Stimulated activated CD8-positive, alpha-beta memory T cell treated with anti-CD3 and anti-CD28 coated beads, Interleukin-4, amount 100 ng/mL, for 1 hour (primary cell): ENCODE measurements at places on chromosomes 6 and 20.

- no peak for DNase-seq
Measured at GRCh38 chr6:169621311-169621710, 80.5 kb downstream of the WDR27 start.

DNA sequence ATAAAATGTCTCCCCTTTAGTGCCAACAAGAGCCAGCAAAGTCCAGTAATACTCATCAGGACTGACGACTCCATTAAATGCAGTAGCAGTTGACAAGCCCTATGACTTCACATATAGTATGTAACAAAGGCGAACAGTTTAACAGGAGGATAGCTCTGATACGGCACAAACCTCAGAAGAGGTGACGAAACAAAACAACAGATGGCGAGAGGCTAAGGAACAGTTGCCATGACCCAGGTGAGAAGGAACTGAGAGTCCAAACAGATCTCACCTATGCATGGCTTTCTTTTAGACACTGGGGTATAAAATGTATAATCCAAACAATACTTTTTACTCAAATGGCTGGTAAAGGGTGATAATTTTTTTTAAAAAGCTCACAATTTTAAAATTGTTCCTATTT is 37.1 kb downstream of the SYNE1 start:
- DNase-seq: no peak

DNA sequence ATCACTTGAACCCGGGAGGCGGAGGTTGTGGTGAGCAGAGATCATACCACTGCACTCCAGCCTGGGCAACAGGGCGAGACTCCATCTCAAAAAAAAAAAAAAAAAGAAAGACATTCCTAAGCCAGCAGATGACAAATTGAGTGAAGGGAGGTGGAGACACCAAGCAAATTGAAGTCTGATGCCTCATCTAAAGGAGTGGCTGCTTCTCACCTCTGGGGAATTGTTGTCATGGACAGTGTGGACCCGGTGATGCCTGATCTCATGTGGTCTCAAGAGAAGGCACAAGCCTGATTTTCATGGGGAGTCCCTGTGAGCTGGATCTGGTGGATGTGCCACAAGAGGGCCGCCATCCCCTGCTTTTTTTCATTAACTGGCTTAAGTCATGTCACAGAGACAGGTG is 272.0 kb downstream of the ZNF217 start:
- DNase-seq: no peak

DNA sequence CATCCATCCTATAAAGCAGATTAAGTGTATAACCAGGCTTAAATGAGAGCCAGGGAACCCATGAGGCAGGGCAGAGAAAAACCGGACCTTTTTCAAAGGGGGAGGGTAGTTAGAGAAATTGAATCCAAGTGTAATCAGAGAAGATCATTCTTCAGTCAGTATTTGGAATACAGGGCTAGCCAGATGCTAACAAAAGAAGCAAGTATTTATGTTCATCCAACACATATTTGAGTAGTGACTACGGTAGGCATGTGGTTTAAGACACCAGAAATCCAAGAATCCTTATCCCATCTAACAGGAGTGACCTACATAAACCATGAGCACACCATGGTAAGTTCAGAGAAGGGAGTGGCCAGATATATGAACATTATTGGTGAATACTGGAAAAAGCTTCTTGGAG is 46.8 kb upstream of the FAM83C start:
- DNase-seq: no peak

DNA sequence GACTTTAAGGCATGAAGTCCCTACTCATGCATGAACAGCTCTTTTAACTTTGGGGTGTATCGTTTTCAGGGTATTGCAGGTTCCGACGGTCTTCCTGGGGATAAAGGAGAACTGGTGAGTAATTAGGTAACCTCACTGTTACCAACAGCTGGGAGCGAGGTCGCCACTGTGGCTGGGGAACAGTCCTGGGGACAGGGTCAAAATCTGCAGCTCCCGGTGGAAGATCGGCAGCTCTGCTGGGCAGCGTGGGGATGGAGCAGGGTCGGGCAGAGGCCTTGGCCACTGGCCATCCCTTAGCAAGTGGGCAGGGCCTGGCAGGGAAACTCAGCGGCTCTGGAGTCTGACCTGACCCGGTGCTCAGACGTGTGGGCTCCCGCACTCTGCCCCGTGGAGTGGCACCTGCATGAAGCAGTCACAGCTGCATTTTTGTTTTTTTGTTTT is 16.1 kb downstream of the COL9A3 start:
- DNase-seq: no peak

- no peak for DNase-seq
Measured at GRCh38 chr6:160121981-160122380, 366 bp downstream of the SLC22A1 start.

GRCh38 chr6:154277629-154278017 is 79.0 kb downstream of the IPCEF1 start:
- DNase-seq: no peak

- DNase-seq: no peak
Measured at GRCh38 chr6:119350952-119351372, 1.4 kb upstream of the MAN1A1 start.

GRCh38 chr20:4047614-4048013 is 32.3 kb upstream of the RNF24 start:
- no peak for DNase-seq

- no peak for DNase-seq
Measured at GRCh38 chr20:38859070-38859690, 53.7 kb downstream of the PPP1R16B start.

DNA sequence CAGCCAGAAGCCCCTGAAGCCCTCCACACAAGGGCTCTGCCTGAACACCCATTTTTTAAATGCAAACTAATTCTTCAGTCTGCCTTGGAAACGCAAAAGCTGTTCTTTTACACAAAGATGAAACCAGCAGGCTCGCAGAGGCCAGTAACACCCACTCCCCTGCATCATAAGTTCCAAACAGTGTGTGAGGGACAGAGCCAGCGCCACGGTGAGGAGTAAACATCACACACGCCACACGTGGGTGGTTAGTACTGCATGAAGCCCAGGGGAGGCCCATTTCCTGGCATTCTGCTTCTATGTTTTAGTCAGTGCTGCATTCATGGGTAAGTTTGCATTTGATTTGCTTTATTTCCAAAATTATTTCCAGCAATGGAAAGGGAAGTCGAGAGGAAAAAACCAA is 217.7 kb upstream of the RIN2 start:
- DNase-seq: no peak

- no peak for DNase-seq
Measured at GRCh38 chr6:133070410-133071043, 170.6 kb upstream of the EYA4 start.

DNA sequence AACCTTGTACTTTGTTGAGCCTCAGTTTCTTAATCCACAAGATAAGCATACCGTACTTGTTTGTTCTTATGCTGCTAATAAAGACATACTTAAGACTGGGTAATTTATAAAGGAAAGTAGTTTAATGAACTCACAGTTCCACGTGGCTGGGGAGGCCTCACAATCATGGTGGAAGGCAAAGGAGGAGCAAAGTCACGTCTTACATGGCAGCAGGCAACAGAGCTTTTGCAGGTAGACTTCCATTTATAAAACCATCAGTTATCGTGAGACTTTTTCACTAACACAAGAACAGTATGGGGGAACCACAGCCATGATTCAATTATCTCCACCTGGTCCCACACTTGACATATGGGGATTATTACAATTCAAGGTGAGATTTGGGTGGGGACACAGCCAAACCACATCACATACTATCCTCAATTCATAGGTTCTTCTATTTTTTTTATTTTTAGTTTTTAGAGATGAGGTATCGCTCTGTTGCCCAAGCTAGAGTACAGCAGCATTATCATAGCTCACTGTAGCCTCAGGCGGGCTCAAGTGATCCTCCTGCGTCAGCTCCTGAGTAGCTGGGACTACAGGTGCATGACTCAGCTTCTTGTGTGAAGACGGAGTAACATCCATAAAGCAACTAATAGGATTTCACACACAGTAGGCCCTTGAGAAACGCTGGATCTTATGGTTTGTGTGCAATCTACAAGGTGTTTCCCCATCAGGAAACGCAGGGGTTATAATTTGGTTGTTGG is 76.7 kb upstream of the IYD start:
- no peak for DNase-seq

DNA sequence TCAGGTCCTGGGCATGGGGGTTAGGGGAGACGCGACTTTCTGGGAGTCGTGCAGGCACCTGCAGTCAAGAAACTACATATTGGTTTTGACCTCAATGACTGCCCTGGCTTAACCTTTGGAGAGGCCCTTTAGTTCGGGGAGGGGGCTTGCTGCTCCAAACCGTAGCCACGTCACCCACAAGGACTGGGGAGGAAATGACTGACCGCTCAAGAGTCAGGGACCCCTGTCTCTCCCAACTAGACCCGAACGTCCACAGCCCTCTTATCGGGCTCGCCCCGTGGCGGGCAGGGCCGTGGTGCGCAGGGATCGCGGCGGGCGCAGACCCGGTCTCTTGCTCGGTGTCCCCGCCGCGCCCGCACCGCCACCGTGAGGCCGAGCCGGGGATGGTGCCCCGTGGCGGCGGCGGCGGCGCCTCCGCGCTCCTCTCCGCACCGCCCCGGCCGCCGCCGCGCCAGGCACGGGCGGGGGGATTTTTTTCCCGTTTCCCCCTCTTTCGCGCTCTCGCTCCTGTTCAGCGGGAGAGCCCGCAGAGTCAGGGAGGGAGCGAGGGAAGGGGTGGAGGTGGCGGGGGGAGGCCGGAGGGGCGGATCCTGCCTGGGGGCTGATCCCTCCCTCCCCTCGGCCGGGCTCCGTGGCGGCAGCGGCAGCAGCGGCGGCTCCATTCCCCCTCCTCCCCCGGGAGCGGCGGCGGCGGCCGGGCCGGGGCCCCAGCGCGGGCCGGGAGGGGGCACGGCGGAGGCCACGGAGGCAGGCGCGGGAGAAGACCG is at the start of gene BRPF3:
TSS of gene BRPF3 (plus strand) at position 632 of the 767 bp plus-strand sequence. CDS start 3,579 bp downstream, outside the sequence.
- DNase-seq: peak; percentile 48

- DNase-seq: no peak
Measured at GRCh38 chr6:150667977-150668716, 68.5 kb downstream of the PLEKHG1 start.

GRCh38 chr6:100763617-100764241 is 117.4 kb downstream of the ASCC3 start:
- DNase-seq: no peak

GRCh38 chr6:109717971-109718370 is 26.9 kb downstream of the FIG4 start:
- DNase-seq: no peak

GRCh38 chr6:48844696-48845095 is 618.4 kb downstream of the MMUT start:
- DNase-seq: no peak

- DNase-seq: no peak
Measured at GRCh38 chr6:136887953-136888352, 34.1 kb upstream of the SLC35D3 start.

DNA sequence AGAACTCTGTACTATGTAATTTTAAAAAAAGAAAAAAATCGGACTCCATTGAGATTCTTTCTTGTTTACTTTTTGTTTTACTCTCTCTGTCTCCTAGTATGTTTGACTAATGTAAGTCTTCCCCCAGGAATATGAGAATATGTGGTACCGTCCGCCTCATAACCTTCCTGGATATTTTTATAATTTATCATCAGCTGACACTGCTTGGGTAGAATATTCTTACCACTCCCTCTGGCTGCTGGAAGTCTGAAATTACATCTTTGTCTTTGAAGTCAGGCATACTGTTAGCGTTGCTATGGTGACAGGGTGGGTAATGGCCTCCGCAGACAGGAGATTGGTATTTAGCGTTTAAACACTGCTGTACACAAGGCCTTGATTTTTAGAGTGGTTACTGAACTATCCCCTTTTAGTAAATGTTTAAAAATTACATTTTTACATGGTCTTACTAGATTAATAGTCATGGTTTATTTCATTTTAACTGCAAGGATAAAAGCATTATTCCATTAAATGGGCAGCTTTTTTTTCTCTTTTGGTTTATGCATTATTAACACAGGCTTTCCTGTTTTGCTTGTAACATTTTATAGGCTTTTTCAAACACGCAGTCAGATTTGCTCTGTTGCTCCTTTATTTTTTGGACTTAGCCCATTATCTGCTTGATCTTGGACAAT is 176.4 kb downstream of the ARID1B start:
- no peak for DNase-seq

- no peak for DNase-seq
Measured at GRCh38 chr20:35560541-35560940, 18.7 kb downstream of the ERGIC3 start.

GRCh38 chr6:3398755-3399696 is 57.8 kb downstream of the SLC22A23 start:
- DNase-seq: no peak

- no peak for DNase-seq
Measured at GRCh38 chr20:51342510-51343236, 199.8 kb downstream of the NFATC2 start.

DNA sequence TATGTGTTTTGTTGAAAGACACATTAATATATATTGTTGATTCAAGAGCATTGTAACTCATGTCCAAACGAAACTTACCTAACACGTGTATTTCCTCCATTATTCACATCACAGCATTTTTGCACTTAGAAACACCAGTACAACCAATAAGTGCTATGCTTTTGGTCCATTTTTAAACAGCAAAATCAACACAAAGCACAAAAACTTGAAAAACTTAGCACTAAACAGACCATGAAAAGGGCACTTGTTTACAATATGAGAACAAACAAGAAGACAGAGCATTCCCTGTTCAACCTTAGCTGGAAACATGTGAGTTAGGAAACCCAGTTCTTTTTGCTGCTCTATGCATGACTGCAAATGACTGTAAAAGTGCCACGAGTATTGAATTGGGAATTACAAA is 9.6 kb downstream of the GLYATL3 start:
- DNase-seq: no peak

- no peak for DNase-seq
Measured at GRCh38 chr6:151993364-151993763, 185.9 kb downstream of the ESR1 start.

GRCh38 chr6:105618247-105618646 is 215.4 kb upstream of the PREP start:
- no peak for DNase-seq

GRCh38 chr20:47810721-47811347 is 25.6 kb upstream of the SULF2 start:
- DNase-seq: no peak

GRCh38 chr6:132525866-132526265 is 12.2 kb upstream of the TAAR9 start:
- DNase-seq: no peak

GRCh38 chr20:41142245-41142644 is 4.9 kb downstream of the PLCG1 start:
- DNase-seq: no peak

DNA sequence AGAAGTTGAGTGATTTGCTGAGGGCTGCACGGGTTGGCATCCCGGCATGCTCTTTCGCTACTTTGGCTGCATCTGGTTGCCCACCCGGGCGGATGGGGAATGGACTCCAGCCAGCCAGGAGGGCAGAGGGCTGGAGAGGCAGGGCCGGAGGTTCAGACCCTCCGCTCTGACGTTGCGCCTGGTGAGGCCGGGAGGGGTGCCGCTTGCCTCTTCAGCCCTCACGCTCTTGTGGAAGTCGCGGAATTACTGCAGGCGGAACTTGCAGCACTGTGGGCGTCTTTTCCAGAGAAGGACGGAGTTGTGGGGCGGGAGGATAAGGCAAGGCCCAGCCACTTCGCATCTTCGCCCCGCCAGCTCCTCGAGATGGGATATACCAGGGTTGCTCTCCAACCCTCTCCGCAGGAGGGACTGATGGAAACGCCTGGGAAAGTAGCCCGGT is 656 bp downstream of the RTEL1 start:
- no peak for DNase-seq

GRCh38 chr6:42166444-42167141 is 6.6 kb upstream of the GUCA1A start:
- peak; percentile 68 for DNase-seq

GRCh38 chr20:23507346-23507745 is 16.4 kb downstream of the CST8 start:
- no peak for DNase-seq

GRCh38 chr20:56516631-56517030 is 7.9 kb upstream of the FAM209A start:
- no peak for DNase-seq
